Frontal cortex (tissue), 4 donors: ENCODE measurements at places on chromosomes 3 and 15. TPM values are rescaled to one million over a fixed set of nuclear protein-coding genes. Genes with fewer than 3 reads are reported as not detected.

ENTPD3 gene
- 3.3 TPM for total RNA-seq

DET1 gene
- 8.2 TPM for total RNA-seq

GPR171 gene
- not detected for total RNA-seq

GOLGA8S gene
- total RNA-seq: not detected

ZNF80 gene
- not detected for total RNA-seq

COL6A5 gene
- under 0.01 TPM for total RNA-seq

MUC13 gene
- total RNA-seq: not detected

LRRN1 gene
- 24.9 TPM for total RNA-seq

LRRC3B gene
- total RNA-seq: 39.9 TPM

CGNL1 gene
- total RNA-seq: 5.7 TPM

HTR3D gene
- not detected for total RNA-seq
